ENCODE measurements at places on chromosomes 2 and 18.

DNA sequence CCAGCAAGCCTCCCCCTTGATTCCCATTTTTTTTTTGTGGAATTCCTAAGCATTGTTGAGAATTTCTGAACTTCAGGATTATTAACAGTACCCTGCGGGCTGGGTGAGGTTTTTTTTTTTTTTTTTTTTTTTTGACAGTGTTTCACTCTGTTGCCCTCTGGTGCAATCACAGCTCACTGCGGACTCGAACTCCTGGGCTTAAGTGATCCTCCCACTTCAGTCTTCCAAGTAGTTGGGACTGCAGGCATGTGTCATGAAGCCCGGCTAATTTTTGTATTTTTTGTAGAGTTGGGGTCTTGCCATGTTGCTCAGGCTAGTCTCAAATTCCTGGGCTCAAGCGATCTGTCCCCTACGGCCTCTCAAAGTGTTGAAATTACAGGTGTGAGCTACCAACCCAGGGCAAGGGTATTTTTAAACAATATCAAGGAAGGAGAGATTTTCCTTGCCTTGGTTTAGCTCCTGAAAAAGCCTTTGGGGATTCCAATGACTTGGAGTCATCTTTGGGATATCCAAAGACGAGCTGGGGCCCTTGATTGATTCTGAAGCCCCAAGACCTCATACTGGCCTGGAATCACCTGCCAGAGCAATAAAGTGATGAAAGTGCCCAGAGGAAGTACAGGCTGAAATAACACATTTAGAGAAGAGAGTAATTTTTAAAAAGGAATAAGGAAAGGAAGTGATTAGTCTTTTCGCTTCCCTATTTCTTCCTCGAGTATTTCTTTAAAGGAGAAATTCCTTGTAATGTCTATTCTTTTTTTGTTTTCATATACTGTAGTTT lies 240.2 kb downstream of the TGIF1 start:
- DNase-seq: no peak

DNA sequence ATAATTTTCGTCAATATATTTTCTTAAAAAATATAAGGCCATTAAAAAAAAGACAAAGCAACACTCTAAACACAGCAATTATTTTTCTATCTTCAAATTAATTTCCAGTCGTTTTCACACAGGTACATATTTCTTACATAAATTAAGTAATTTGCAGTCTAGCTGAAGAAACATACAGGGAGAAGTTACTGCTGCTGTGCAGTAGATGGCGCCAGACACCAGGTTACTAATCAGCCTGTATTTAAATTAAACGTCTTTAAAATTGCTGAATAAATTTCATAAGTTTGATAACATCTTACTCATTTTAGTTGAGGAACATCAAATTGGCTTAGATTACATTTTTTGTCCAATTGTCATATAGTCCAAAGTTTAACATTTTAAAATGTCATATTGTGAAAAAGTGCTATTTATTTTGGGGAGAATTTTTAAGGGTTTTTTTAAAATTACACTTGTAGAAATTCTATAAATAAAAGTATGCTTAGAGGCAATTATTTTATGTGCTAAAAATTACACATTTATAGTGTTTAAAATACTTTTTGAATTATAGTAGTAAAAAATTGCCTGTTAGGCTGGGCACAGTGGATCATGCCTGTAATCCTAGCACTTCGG lies 88.4 kb downstream of the PMAIP1 start:
- peak; percentile 21 for DNase-seq

DNA sequence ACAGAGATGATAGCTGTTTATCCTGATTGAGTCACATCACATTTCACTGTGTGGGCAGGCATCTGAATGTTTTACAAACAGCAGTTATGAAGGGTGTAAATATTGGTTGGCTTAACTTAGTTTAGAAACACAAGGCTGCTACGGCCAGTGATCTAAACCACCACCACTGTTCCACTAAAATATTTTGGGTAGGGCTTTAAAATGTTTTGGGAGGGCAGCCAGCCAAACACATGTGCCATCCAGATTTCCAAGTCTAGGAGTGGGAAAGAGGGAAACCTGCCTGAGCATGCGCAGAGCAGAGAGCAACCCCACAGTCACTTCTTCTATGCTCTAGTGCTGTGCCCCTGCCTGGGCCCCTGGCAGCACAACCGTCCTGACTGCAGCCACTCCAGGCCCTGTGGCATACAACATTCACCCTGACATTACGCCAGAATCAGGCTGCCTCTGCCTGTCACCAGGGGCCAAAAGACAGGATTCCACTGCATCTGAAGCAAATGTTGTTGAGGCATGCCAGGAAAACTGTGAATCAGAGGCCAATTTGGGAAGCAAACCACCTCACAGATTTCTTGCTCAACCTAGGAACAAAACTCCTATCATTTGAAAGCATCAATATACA lies 74.8 kb upstream of the COL5A2 start:
- no peak for DNase-seq

DNA sequence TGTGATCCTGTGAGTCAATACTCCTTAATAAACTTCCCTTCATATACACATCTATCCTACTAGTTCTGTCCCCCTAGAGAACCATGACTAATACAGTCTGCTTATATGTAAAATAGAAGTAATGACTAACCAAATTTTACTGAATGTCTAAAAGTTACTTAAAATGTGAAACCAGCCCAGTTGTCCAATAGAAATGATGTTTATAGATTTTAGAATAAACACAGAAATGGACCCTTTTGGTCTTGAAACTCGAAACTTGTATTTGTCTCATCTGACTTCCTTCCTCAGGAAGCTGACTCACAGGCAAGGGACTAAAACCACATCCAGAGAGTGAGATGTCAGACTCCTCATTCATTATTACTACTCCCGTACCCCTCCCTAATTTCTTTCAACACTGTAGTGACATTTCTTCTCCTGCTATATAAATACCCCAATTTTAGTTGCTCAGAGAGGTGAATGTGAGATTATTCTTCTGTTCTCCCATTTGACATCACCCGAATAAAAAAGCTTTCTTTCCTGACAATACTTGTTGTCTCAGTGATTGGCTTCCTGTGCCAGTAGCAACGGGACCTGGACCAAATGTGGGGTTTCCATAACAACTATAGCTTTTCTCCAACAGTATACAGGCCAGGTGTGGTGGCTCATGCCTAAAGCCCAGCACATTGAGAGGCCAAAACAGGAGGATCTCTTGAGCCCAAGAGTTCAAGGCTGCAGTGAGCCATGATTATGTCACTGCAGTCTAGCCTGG lies 486.0 kb downstream of the ERBB4 start:
- no peak for DNase-seq

DNA sequence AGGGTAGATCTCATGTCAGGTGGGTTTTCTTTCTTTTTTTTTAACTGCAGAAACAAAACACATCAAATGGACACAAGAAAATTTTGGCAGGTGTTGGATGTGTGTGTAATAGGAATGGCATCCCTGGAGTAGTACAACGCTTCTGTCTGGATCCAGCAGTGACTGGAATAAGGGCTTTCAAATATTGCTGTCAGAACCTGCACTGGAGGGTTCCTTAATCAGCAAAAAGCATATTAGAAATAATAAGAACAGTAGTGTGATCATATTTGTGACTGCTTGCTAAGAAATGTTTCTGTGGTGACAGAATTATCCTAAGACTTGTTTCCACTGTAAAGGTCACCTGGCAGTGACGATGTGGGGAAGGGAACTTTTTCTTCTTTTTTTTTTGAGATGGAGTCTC lies 30.8 kb downstream of the CREG2 start:
- DNase-seq: no peak

DNA sequence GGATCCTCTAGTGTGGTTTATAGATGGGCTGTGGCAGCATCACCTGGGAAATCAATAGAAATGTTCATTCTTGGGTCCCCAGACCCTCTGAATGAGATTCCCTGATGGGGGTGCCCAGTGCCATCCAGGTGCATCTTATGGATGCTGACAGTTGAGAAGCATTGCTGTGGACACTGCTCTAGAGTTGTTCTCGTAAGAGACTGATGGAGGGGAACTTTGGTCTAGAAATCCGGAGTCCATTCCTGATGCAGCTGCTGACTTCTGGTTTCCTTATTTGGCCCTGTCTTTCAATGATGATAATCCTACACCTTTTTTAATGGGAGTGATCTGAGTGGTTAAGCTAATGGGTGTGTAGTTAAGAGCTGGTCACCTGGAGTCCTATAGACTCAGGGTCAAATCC lies 28.3 kb upstream of the E2F6 start:
- no peak for DNase-seq

DNA sequence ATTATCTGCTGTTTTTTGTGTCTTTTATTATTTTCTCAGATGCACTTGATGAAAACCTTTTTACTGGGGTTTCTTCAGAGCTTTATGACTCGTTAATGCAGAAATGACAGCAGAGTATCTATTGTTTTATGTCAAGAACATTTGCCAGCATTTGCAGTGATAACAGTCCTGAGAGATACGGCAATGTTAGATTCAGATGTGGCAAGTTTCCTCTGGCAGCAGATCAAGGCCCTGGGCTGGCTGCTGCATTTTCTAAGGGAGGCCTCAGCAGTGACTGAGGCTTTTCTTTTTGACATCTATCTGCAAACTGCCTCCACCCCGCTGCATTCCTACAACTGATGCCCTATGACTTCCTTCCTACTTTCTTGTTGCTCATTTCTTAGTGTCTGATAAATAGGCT lies 40.2 kb downstream of the EFEMP1 start:
- DNase-seq: no peak

GRCh38 chr2:45919160-45919650 lies 267.7 kb downstream of the PRKCE start:
- no peak for DNase-seq

- no peak for DNase-seq
Measured at GRCh38 chr2:64401529-64401880, 52.5 kb upstream of the LGALSL start.

GRCh38 chr2:29921560-29921915 lies at the start of gene ALK:
TSS of gene ALK (minus strand) at chr2:29921586. CDS start at chr2:29920659, 927 bp downstream.
- DNase-seq: peak; percentile 29

GRCh38 chr2:7634409-7634808 lies 717.2 kb downstream of the RNF144A start:
- DNase-seq: no peak

DNA sequence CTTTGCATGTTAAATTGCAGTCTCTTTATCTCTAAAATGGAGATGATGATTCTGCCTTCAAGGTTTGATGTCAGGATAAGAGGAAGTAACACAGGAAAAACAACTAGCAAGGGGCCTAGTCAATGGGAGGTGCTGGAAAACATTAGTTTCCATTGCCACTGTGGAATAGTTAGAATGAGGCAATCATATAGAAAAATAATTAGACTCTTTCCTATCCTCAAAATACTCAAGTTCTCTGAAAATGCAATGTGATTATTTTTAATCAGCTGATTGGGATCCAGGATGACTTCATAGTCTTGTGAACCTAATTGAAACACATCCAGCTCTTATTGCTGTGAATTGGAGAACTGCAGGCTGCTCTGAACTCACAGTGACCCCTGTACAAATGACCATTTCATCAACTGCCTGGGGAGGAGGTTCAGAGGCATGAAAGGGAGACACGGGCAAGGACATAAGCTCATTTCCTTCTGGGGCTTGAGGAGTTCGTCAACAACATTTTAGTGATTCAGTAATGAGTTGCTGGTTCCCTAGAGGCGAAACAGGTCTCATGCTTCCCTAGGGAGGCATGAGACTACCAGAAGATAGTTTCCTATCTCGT lies 422.5 kb downstream of the LPIN1 start:
- no peak for DNase-seq

GRCh38 chr18:12304351-12305210 lies 3.5 kb upstream of the TUBB6 start:
- no peak for DNase-seq

DNA sequence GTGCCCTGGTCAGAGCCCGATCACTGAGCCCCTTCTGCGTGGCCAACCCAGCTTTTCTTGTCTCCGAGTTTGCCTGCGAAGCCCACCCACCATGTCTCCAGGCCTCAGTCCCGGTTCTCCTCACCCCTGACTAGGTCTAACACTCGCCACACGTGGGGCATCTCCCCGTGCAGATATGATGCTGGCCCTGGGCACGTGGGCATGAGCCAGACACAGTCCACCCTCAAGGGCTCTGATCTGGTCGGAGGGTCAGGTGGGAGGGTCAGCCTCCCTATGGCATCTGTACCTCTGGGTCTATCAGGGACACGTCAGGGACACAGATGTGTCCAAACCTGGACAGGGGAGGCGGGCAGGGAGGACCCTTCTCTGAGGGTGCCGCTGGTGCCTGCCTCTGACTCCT lies 95.4 kb downstream of the RHOB start:
- DNase-seq: no peak

DNA sequence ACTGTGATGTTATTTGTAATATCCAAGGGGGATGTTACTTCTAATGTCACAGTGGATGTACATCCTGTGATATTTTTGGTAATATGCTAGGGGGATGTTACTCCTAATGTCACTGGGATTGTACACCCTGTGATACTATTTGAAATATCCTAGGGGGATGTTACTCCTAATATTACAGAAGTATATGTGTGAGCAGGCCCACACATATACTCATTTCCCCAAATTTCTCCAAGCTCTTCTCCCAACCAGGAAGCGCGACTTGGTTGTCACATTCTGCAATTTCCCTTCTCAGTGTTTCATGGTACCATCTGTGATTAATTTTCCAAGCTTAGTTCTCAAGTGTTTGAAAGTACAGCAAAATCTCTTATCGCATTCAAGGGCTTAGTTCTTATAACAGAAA lies 29.5 kb upstream of the CHN1 start:
- DNase-seq: no peak

GRCh38 chr2:56325661-56326345 lies 142.0 kb downstream of the CCDC85A start:
- no peak for DNase-seq

GRCh38 chr2:44388877-44389276 lies 27.1 kb downstream of the CAMKMT start:
- no peak for DNase-seq

DNA sequence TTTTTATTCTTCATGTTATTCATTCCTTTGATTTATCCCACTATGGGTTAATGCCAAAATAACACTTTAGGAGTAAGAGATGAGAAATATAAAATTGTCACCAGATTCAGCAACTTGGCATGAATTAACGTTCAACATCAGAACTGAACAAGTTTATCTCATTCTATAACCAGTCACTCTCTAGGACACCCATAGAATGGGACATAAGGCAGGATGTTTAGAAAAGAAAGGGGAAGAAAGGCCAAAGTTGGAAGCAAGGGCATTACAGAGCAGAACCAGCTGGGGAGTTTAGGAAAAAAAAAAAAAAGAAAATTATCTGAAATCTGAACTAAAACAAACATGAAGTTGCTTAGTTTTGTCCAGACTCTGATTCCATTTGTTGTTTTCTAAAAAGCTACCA lies 211.0 kb downstream of the PMAIP1 start:
- no peak for DNase-seq

Measured in stimulated activated CD4-positive, alpha-beta T cell treated with anti-CD3 and anti-CD28 coated beads, Interleukin-1b, Interleukin-23, amount 100 ng/mL, for 1 hour (primary cell).